ENCODE measurements at places on chromosomes 6 and 20.

DNA sequence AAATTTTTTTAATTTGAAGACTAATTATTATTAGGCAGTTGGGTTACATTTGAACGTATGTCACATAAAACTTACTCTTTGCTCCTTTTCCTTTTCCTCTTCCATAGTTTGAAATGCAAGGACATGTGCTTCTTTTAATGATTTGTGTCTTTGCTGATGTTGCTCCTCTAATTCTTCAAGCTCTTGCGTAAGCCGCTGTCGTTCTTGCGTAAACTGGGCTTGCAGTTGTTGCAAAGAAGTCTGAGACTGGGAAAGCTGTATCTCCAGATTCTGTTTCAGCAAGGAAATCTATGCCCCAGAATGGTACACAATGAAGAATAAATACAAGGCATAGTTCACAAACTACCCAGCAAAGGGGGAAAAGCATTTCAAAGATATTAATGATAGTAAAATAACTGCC is 45.1 kb upstream of the MCM9 start:
- no peaks in the 10 kb centered on the region for H3K4me1 ChIP-seq
- H3K27me3 ChIP-seq = no peaks in the 10 kb centered on the region
- H3K36me3 ChIP-seq = peaks cover 25% of the 10 kb centered on the region

- H3K27ac ChIP-seq = no peak overlapping the region
- H3K4me1 ChIP-seq = no peaks in the 10 kb centered on the region
- DNase-seq = no peak
- no peak overlapping the region for H3K4me3 ChIP-seq
Observed at GRCh38 chr20:1588533-1589460, 31.0 kb downstream of the SIRPB1 start.

DNA sequence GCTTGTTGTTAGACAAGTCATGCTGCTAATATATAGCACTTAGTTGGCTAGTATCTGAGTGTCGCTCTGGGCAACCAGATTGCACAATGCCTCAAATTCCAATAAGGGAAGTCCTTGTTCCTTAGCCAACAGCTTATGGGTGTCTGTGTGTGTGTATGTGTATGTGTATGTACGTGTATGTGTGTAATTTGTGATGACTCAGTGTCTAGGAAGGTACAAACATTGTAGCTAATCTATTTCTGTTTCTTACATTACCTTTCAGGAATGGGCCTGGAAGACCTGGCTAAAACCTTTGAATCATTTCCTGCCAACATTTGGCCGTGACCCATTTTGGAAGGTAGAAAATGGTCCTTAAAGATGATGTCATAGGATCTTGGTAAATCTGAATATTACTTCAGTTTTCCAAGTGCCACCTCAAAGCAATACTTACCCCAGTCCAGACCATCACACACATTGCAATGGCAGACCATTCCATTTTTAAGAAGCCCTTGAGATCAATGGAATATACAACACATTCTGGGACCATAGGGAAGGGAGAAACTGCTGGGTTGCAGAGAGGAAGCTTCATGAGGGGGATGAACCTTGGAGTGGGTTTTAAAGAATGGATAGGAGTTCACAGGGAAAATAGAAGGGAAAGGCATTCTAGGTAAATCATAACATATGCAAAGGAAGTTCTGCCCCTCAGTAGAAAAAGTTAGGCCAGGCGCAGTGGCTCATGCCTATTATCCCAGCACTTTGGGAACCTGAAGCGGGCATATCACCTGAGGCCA is 25.1 kb downstream of the NEDD9 start:
- H3K27me3 ChIP-seq = no peaks in the 10 kb centered on the region
- H3K27ac ChIP-seq = no peak overlapping the region
- H3K4me3 ChIP-seq = no peak overlapping the region
- H3K36me3 ChIP-seq = no peaks in the 10 kb centered on the region
- DNase-seq = no peak

DNA sequence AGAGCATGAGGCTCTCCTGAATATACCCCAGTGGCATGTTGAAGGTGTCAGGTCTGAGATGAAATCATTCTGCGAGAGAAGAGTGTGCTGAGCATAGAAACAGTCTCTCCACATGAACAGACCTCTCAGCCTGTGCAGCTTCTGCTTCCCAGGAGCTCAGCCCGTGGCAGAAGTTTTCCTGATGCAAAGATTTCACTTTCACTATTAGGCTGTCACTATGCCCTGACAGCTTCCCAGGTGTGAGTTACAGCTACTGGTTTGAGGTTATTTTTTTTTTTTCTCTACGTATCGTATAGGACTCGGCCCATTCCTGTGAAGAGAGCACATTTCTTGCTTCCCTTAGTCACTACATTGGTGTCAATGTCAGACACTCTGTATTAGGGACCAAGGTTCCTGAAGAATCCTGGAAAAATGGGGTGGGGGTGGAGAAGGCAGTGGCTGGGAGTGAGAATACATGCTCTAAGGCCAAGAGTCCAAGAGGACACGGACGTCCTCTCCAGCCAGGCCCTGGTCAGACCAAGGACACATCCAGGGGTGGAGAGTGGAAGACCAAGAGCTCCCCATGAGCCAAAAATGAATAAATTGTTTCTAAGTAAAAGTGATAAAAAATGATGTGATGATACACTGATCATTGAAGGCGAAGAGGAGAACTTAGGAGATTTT is 121.2 kb upstream of the AKAP12 start:
- no peaks in the 10 kb centered on the region for H3K4me1 ChIP-seq
- no peaks in the 10 kb centered on the region for H3K36me3 ChIP-seq
- no peak for DNase-seq
- H3K4me3 ChIP-seq = no peak overlapping the region
- H3K27me3 ChIP-seq = no peaks in the 10 kb centered on the region
- no peak overlapping the region for H3K27ac ChIP-seq

DNA sequence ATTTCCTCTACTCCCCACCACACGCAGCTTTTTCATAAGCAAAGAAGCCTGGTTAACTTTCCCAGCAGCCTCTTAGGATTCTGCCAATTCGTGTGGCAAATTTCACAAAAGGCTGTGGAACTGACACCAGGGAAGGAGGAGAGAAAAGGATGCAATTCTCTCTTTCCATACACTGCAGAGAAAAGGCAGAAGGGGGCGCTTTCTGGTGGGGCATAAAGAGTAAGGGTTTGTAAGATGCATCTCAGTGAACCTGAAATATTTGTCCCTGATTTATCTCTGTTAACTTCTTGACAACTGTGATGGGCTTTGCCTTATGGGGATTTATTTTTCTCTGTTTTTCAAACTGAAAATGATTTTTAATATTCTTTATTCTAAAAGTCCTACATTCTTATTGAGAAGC is 45.5 kb upstream of the GLP1R start:
- peaks cover 6% of the 10 kb centered on the region for H3K4me1 ChIP-seq
- H3K4me3 ChIP-seq = no peak overlapping the region
- H3K27me3 ChIP-seq = no peaks in the 10 kb centered on the region
- no peaks in the 10 kb centered on the region for H3K36me3 ChIP-seq
- H3K27ac ChIP-seq = no peak overlapping the region

DNA sequence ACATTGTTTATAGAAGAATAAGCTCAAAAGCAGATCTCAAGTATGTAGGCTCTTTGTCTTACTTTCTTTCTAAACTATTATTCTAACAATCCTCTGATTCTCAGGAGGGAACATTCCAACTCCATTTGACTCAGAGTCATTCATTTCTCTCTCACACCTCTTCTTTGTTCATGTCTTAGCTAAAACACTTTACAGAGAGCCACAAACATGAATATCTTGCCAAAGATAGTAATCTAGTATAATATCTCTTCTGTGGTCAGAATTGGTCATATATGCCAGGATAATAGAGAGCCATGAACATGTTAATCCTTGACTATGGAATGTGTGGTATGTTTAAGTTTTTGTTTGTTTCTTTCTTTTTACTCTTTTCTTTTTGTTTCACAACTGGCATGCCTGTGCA is 456.0 kb upstream of the PTCHD4 start:
- H3K4me1 ChIP-seq = peaks cover 18% of the 10 kb centered on the region
- H3K4me3 ChIP-seq = no peak overlapping the region
- no peaks in the 10 kb centered on the region for H3K36me3 ChIP-seq
- no peaks in the 10 kb centered on the region for H3K27me3 ChIP-seq
- no peak for DNase-seq

DNA sequence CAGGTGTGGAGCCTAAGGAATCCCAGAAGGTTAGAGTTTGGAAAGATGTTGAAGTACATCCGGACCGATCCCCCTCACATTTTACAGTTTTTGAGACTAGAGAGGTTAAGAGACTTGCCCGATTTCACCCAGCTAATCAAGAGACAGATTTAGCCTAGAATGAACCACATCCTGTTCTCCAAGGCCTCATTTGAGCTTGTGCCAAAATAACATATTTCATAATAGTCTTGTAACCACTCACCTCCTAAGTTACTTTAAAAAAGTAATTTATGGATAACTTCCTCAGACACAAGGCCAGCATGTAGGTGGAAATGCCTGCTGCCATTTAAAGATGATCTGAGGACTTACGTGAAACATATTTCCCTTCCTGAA is 39.8 kb upstream of the ARHGAP18 start:
- H3K4me1 ChIP-seq = peaks cover 7% of the 10 kb centered on the region
- DNase-seq = no peak
- no peak overlapping the region for H3K4me3 ChIP-seq

DNA sequence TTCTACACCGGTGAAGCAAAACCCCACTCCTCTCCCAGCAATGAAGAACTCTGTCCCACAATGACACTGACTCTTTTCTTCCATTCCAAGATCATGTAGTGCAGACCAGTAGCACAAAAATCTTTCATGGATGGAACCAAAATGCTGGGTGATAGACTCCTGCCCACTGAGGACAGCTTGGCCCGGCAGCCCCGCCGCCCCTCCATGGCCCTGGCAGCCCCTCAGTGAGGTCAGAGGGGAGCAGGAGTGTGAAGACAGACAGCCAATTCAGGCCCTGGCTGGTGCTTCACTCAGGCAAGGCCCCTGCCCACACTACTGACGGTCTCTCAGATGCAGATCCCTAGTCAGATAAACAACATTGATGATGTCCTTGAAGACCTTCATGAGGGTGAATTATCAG is 131.9 kb upstream of the SYNDIG1 start:
- H3K4me3 ChIP-seq = no peak overlapping the region
- H3K27me3 ChIP-seq = no peaks in the 10 kb centered on the region
- peak overlapping the region; percentile 39 for H3K27ac ChIP-seq
- H3K4me1 ChIP-seq = peaks cover 22% of the 10 kb centered on the region
- H3K36me3 ChIP-seq = no peaks in the 10 kb centered on the region

DNA sequence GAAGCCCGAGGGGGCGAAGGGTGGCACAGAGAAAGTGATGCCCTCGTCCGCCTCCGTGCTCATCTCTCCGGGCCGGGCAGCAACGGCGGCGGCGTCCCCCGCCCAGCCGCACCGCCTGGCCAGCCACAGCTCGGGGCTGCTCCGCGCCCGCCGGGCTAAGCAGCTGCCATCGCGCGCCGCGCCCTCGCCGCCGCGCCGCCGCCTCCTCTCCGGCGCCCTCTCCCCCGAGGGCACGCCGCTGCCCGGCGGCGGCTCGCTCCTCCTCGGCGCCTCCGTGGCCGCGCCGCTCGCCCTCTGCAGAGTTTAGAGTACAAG is 225 bp downstream of the MAP3K5 start:
- peaks cover 4% of the 10 kb centered on the region for H3K4me1 ChIP-seq
- no peak overlapping the region for H3K27ac ChIP-seq
- no peak overlapping the region for H3K4me3 ChIP-seq
- H3K27me3 ChIP-seq = peaks cover 7% of the 10 kb centered on the region
- DNase-seq = peak; percentile 51

GRCh38 chr6:91098006-91098405 is 511.1 kb upstream of the MAP3K7 start:
- H3K4me3 ChIP-seq = no peak overlapping the region
- H3K27me3 ChIP-seq = peaks cover 2% of the 10 kb centered on the region
- DNase-seq = no peak

GRCh38 chr20:2984956-2985661 is 58.3 kb upstream of the GNRH2 start:
- DNase-seq = no peak
- H3K27me3 ChIP-seq = no peaks in the 10 kb centered on the region
- H3K4me1 ChIP-seq = peaks cover 25% of the 10 kb centered on the region
- H3K27ac ChIP-seq = no peak overlapping the region

All from endothelial cell (in vitro differentiated cells).